ELF-1 (cell line): ENCODE measurements at places on chromosomes 1 and 21.

DNA sequence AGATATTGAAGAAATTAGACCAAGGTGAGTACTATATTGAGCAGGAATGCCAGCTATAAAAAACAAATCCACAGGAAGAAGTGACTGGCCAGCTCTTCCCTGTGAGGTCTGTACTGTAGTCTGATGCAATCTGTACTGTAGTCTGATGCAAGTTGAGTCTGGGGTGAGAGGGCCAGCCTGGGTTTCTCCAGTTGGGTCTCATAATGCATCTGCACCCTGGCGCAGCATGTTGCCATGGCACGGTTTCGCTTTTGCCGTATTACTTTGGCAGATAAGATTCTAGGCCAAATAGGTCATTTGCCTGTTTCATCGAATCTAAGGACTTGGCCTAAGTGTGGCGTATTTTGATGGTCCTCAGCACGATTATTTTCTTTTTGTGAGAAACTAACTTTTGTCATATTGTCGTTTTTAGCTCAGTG, 24.4 kb upstream of the PGD start:
- DNase-seq = no peak

- DNase-seq = no peak
These were observed 40.5 kb upstream of the MUTYH start for GRCh38 chr1:45380730-45381129.

DNA sequence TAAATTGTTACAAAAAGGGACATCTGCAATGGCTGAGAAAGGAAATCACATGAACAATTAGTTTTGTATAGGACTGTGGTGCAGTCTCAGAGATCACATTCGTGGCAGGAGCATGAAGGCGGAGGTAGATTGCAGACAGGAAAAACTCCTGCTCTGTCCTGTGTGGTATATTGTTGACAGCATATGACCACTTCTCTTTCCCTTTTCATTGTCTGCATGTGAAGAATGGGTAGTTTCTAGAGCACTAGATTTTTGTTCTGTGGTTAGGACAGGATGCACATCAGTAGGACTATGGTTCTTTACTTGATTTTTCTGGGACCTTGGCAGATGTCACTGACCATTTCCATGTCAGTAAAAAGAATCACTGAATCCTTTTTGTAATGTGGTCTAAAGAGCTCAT, 625.9 kb upstream of the PKN2 start:
- DNase-seq = no peak

DNA sequence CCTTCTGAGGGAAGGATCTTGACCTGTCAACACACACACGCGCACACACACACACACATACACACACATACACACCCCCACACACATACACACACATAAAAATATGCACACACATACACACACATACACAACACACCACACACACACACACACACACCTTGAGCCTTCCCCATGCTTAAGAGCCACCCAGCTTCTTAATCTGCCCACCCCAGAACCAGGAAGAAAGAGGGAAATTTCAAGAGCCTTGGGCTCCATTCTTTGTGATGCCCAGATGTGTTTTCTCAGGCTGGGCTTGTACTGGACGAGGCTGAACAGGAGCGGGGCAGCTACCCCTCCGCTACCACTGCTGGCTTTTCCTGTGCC, 643.5 kb downstream of the KIF26B start:
- DNase-seq = no peak

DNA sequence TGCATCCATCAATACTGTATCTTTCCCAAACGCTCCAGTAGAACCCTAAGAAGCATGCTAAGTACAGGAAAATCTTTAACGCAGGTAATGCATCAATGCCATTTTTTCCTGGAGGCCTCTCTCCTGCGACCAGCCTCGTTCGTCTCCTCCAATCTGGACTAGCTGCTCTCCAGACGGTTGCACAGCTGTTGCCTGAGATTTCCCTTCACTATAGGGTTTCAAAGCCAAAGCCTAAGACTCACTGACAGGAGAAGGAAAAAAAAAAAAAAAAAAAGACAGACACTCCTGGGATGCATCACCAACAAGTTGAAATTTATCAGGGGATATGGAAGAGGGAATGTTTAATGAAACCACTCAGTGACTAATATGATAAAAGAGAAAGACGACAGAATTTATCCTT, 93.0 kb downstream of the APP start:
- no peak for DNase-seq

GRCh38 chr1:30356839-30357238, 366.5 kb downstream of the MATN1 start:
- no peak for DNase-seq

DNA sequence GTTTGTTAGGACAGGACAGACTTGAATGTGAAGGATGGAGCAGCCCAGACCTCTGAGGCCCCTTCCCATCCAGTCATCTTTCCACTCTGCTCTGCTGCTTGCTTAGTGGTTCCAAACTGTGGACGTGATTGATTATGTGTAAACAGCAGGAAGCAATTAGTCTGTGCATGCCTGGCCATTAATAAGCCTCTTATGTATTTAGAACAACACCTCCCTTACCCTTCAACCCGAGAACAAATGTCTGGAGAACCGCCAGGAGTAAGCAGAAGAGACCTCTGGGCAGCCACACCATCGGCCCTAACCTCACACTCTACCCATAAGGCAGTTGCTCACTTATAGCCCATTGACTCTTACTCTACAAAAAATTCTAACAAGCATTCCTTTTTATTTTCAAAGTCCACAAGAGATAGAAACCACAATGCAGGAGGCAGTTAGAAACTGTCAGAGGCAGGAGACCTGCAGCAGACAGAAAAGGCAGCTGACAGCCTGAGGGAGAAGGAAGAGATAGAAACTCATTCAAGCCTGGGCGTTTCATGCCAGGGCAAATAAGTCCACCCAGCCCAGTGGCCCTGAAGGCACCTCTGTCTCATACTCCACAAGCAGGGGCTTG, 5.8 kb upstream of the EPHA8 start:
- no peak for DNase-seq

GRCh38 chr1:43548285-43549271, 17.9 kb downstream of the PTPRF start:
- peak; percentile 84 for DNase-seq

DNA sequence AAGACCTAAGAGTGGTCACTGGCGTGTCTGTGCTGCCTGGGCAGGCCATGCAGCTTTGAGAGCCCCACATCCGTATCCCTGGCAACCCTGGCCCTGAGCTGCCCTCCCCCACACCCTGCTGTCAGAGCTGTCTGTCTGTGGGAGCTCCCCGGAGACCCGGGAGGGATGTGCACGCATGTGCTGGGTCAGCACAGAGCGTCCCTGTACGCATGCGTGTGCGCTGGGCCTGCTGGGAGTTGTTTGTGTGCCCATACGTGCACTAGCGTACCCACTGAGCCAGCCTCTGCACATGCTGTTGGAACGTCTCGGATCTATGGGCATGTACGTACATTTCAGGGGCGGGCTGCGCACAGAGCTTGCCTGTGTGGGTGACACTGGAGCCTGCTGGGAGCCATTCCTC, 89.3 kb downstream of the EPHB2 start:
- no peak for DNase-seq

GRCh38 chr1:199173356-199173755, 534.5 kb downstream of the PTPRC start:
- DNase-seq = no peak

- DNase-seq = no peak
These were observed 219.3 kb upstream of the FGGY start for GRCh38 chr1:59077466-59078069.
